ENCODE measurements at places on chromosomes 1 and 21. TPM values are rescaled to one million over a fixed set of nuclear protein-coding genes. Genes with fewer than 3 reads are reported as not detected.

Gene PM20D1
- 0.05 TPM for total RNA-seq

Gene FABP3
- total RNA-seq: 1.1 TPM

Gene KDF1
- total RNA-seq: not detected

Gene PRUNE1
- 6.0 TPM for total RNA-seq

Gene OR14K1
- not detected for total RNA-seq

Gene FCRL5
- total RNA-seq: not detected

- DNase-seq: peak; percentile 52
Observed at GRCh38 chr1:198904321-198904720, 265.5 kb downstream of the PTPRC start.

DNA sequence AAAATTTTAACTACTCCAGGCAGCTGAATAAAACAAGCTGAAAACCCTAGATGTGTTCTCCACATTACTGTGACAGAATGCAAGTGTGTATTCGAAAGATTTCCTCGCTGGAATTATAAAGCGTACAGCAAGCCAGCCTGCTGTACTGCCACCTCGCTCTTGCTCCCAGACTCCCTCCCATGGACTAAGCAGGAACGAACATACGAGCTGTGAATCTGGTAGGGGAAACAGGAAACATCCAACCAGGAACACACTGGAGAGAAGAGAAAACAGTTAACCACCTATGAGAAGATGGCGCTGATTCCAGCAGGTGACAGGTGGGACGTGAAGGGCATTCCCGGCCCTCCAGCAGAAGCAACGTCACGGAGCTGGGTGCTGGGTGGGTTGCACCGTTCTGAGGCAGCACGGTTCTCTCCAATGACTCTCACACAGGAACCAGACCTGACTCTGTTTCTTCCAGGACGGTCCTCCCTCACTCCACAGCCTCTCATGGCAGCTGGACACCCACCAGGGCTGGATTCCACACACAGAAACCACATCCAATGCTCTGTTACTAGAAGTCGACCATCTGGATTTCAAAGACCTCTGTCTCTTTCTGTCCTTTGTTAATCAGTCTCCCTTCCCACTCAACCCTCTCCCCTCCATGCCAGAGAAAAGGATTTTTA lies 219.2 kb downstream of the RERE start:
- peak; percentile 85 for DNase-seq

- DNase-seq: no peak
Observed at GRCh38 chr1:206579747-206580437, 32.4 kb downstream of the EIF2D start.

DNA sequence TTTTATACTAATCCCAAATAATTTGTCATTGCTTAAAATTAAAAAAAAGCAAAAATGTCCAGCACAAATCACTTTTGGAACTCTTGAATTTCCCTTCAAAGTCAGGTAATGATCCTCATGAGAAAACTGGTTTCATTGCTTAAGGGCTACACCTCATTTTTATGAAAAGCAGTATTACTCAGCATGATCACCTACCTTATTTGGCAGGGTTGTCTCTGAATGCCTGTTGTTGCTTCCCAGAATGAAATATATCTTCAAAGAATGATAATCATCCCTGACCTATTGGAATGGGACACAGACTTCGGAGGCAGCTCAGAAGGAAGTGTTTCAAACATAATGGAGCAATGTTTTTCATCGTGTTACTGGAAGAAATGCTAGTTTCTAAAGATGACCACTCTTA lies 29.7 kb downstream of the C1orf21 start:
- no peak for DNase-seq

DNA sequence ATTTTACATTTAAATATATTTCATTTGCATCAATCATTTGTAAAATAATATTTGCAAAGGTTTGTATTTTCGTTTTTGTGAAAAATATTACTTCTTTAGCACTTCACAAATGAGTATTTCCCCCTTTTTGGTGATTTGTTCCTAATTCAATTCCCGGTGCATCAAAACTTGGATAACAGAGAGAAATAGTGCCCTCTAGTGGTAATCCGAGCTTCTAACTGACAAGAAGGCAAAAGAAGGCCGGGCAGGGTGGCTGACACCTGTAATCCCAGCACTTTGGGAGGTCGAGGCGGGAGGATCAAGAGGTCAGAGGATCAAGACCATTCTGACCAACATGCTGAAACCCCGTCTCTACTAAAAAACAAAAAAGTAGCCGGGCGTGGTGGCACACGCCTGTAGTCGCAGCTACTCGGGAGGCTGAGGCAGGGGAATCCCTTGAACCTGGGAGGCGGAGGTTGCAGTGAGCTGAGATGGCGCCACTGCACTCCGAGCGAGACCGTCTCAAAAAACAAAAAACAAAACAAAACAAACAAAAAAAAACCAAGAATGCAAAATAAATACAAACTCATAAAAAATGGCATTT lies 137.7 kb downstream of the COL11A1 start:
- DNase-seq: peak; percentile 72

DNA sequence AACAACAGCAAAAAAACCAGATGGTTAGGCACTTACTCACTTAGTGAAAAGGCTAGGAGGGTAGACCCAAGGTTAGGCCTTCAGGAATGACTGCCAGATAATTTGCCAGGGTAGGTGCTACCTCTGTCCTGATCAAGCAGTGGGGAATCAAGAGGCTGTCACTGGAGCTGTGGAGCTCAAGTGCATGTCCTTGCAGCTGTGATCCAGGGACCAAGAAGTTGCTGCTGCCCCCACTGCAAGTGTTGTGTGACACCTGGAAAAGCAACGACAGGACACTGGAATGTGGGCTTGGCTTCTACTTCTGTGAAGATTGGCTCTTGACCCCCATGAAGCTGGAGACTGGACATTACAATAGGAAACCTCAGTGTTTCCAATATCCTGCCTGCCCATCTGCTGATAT lies 72.1 kb downstream of the PEX14 start:
- DNase-seq: no peak

GRCh38 chr1:212482637-212483441 lies 50.1 kb downstream of the NENF start:
- no peak for DNase-seq

DNA sequence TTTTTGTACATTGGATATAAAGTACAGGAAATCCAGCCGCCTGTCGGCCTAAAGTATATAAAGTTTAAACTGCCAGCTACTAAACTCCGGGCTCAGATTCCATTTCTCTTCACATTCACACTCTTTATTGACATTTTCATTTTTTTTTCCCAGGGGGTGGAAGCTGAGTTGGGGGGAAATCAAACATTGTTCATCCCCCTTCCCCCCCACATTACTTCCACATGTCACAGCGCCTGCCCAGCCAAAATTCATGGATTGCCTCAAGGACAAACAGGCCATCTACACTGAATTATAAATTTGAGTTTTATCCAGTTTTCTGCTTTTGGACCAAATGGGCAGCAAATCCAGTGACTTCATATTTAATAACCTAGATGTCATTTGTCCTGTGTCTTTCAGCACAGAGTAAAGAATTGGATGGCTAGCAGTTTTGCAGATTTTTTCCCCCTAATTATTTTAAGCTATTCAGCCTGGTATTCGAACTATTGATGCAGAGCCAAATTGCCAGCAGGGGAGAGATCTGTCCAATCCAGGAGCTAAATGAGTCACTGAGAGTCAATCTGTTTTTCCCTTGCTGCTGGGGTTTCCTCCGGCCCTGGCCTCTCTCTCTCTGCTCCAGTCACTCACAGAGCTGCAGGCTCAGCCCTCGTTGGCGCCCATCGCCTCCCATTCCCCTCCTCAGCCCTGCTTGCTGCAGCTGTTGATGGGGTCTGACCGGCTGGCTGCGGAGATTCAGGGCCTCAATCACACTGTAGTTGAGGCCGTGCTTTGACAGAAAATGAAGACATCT lies 98.0 kb downstream of the LMO4 start:
- no peak for DNase-seq
